ENCODE measurements at places on chromosomes 12 and 14.

- no peak for DNase-seq
These were observed 32.6 kb upstream of the AACS start for GRCh38 chr12:125032466-125033152.

GRCh38 chr12:100574187-100575074 lies 947 bp downstream of the GAS2L3 start:
- peak; percentile 31 for DNase-seq

DNA sequence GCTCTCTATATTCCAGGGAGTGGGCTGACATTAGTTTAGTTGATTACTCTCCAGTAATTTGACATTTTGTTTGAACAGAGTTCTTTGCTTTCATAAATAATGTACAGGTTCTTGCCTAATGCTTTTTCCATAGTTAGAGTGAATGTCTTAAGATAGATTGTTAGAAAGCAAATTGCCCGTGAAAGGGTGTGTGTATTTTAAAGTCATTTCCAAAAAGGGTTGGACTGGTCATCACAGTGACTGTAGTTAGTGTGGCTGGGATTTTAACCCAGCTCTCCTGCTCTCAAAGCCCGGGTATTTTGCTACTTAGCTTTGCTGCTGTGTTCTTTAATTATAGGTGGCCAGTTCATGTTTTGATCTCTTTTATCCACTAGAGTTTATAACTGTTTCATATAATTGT lies 74.2 kb downstream of the DNAH10 start:
- DNase-seq = no peak

DNA sequence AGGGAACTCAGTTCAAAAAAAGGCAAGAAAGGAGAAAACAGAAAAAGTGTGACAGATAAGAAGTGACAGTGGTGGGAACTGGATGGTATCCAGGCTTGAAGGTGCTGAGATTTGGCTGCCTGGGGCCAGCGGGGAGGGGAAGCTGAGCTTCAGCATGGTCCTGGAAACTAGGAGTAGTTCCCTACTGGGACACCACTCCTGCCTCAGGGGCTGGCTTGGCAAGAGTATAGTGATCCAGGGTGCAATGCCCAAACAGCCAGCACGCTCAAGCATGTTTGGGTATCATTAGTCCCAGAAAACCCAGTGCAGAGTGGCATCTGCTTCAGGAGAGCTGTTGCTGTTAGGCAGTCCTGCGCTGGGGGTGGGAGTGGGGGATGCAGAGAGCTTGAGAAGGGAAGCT lies 49.5 kb upstream of the KTN1 start:
- no peak for DNase-seq

DNA sequence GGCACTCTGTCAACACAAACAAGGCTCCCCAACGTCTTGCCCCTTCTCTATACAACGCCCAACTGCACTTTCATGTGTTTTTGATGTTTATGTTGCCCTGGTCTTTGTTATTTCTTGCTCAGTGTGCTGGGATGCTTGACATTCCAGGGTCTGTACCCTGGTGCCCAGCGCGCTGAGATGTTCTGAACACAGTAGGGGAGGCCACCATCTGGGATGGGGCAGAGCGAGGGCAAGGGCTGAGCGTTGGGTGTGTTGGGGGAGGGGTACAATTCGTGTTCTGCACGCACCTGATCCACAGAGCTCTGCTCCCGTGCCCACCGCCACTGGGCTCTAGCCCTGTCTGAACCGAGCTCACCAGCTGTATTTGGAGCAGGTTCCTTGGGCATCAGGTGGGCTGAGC lies 52.9 kb downstream of the ISCA2 start:
- DNase-seq = no peak

- DNase-seq = peak; percentile 39
These were observed 201.7 kb downstream of the STXBP6 start for GRCh38 chr14:24848102-24848790.

- DNase-seq = no peak
These were observed 974.7 kb downstream of the GALC start for GRCh38 chr14:87018294-87018693.

DNA sequence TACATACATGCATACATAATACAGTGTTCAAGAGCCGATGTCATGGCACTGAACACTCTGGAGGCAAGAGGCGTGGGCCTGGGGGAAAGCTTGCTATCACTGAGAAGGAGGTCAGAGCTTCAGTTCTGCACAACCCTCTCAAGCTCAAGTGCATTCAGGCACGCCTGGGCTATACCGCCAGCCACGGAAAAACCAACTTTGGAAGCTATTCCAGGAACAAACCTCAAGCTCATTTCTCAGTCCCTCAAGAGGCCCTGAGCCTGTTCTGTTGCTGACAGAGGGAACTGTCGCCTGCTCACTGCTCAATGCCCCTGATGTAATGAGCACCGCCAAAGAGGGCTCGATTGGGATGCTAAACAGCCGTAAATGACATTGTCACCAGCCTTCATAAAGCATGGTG lies 9.2 kb downstream of the NOS1 start:
- no peak for DNase-seq

DNA sequence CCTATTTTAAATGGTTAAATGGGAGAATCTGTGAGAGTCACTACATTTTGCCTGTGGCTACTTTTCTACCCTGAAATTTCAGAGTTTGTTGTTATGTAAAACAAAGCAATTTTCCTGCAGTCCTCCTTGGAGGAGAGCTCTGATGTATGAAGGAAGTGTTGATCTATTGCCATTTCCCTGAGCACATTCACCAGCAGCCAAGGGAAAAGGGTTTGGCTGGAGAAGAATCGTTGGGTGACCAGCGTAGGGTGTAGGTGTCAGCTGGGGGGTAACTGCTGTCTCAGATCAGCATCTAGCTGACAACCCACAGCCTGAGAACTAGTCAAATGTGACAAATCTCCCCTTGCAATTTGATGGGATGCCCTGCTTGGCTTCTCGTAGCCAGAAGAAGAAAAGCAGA lies 230.5 kb downstream of the PDZRN4 start:
- no peak for DNase-seq

GRCh38 chr12:65389436-65389835 lies 111.0 kb downstream of the MSRB3 start:
- no peak for DNase-seq

GRCh38 chr14:104735830-104736642 lies 12.0 kb downstream of the ADSS1 start:
- DNase-seq = peak; percentile 88

DNA sequence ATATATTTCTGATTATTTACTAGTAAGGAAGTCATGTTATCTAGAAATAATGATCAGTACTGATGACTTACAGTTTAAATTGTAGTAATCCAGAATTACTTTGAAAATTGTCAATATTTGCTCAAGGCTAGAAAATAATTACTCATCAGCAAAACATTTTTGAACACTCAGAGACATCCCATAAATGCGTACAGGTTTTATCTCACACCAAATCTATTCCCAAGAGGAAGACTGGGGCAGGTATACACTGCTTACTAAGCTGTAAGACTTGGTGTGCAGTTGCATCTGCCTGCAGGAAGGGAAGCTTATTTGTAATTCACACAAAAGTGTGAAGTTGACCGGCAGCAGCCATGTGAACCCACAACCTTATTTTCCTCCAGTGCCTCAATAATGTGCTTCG lies 146.4 kb downstream of the CCER1 start:
- DNase-seq = no peak

GRCh38 chr14:90545382-90545781 lies 148.6 kb downstream of the CALM1 start:
- no peak for DNase-seq

DNA sequence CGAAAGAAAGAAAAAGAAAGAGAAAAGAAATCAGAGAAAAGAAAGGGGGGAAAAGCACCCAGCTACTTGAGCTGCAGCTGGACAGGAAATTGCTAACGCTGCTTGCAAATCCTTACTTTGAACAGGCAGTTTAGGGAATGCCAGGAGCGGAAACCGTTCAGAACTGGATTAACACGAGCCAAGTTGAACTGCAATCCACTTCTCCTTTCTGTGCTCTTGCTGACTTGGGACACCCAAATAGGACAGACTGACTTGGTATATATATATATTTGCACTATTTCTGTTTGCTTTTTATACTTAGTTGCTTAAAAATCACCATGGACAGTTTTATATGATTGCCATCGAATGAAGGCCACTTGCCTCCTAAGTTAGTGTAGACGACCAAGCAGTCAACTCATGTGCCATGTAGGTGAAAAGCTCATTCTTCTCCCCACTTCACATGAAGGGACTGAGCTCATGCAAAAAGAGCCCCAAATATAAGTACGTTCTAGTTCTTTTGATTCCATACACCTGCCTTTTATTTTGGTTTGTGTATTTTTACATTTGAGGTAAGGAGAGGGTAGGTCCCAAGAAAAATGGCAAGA lies 5.5 kb downstream of the DUSP6 start:
- peak; percentile 15 for DNase-seq

- no peak for DNase-seq
These were observed 91.7 kb downstream of the SINHCAF start for GRCh38 chr12:31234053-31234840.

- no peak for DNase-seq
These were observed 21.8 kb downstream of the SENP1 start for GRCh38 chr12:48084066-48084465.

DNA sequence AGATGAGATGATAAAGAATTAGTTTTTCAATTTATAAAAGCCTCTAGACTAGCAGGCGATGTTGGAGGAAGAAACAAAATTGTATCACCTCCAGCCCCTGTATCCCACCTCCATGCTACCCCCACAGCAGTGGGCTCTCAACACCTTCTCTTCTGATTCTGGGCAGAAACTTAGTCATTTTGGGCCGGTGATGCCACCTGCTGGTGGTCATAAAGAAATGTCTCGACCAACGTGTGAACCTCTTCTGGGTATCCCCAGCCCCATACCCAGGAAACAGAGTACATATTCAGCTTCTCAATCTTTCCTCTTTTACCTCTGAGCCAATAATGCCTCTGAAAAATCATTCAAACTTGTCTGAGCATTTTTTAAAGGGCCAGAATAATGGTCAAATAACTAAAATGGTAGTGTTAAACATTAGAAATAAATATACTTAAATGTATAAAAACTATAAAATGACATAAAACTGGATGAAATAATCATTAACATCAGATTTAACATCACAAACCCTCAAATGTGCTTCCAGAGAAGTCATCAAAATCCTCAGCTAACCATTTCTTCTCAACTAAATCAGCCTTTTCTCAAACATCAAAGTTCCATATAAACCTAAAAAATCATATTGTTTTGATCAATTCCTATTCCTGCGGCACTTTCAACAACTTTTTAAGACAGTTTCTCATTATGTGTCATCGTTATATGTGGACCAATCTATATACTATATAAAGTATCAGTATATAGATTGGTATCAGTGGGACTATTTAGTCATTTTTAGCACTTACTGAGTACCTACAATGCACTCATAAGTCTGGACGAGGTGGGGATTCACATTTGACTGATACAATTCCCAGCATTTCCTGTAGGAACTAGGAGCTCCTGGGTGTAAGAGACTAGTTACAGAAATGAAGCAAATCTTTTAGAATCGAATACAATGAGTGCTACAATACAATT lies 69.4 kb downstream of the ATXN2 start:
- DNase-seq = peak; percentile 73

DNA sequence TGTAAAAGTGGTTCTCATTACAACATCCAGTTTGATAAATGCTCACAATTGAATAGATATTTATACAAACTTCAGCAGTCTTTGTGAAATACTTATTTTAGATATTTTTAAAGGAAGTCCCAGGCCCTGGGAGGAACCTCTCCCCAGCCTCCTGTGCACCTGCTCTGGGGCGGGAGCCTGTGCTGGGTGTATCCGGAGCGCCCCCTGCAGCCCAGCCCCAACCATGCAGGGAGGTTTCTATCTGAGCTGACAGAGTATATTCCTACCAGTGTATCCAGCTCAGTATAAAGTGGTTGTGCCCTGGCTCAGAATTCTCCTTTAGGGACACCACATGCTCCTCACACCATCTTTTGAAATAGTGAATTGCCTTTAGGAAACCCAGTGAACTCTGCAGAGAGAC lies 851.8 kb downstream of the TMEM121 start:
- no peak for DNase-seq

DNA sequence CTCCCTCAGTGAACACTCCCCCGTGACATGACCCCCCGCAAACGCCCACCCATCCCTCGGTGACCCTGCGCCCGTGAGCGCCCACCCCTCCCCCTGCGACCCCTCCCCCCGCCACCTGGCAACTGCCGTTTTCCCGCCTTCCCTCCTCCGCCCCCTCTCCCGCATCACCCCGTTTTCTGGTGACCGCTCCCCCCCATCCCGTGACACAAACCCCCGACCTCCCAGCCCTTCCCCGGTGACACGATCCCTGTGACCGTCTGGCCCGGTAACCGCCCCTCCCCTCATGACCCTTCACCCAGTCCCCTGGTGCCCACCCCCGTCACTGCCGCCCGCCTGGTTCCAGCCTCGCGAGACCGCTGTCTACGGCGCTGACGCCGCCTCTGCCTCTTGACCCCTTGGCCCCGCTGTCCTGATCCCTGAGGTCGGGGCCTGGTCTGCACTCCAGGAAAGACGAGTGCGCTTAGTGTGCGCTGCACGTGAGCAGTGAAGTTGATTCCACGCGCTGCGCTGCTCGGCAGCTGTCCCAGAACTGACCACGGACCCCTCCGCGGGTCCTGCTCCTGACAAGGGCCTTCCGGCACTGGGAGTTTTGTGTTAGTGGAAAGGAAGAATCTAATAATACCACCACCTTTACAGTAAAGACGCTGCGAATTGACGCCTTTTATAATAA lies 59.4 kb downstream of the DDX51 start:
- DNase-seq = peak; percentile 72

DNA sequence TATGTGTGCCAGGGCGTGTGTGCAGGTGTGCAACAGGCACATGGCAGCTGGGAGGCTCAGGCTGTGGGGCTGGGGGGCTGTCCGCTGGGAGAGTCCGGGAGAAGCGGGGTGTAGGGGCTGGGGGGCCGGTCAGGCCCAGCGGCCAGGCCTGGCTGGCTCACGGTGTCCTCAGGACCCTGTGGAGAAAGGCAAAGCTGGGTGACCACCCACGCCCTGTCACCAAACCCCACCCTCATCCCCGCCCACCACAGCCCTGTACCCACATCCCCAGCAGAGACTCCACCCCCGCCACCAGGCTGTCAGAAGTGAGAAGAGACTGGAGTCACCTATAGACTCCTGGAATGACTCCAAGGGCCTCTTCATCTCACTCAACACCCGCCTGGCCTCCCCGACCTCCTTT lies 85.3 kb downstream of the SCARB1 start:
- DNase-seq = no peak

DNA sequence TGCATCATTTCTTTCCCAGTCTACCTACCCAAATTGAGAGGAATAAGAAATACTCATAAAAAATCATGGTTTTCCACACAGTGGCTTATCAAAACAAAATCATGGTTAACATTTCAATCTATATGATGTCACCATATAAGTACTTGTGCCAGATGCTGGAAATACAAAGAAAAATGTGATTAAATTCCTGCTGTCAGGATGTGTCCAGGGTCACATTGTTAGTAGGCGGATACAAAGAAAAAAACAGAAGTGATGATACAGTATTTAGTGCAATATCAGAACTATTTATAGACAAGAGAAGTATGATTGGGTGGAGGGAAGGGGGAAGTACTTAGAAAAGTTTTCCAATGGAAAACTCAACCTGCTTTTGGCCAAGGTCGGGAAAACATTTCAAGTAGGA lies 47.0 kb upstream of the OR6J1 start:
- DNase-seq = no peak

GRCh38 chr14:38982278-38982677 lies 120.8 kb downstream of the SEC23A start:
- DNase-seq = no peak

All from AG08395 (cell line).